Stimulated activated CD4-positive, alpha-beta T cell treated with anti-CD3 and anti-CD28 coated beads, Interleukin-1b, Interleukin-23, amount 100 ng/mL, for 48 hours (primary cell): ENCODE measurements at places on chromosomes 6 and 20.

DNA sequence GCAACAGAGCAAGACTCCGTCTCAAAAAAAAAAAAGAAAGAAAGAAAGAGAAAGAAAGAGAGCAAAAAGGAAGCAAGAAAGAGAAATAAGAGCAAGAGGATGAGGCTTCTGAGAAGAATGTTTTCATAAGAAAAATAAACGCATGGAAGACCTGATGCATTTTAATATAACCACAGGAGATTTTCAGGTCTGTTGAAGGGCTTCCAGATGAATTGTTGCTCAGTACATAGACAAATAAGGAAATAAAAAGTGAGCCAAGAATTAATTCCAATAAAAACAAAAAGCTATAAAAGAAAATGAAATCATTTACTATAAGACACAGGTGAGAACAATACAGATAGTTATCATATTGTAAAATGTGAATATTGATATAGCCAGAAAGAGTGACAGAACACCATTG, 43.5 kb downstream of the PERP start:
- DNase-seq, result no peak

DNA sequence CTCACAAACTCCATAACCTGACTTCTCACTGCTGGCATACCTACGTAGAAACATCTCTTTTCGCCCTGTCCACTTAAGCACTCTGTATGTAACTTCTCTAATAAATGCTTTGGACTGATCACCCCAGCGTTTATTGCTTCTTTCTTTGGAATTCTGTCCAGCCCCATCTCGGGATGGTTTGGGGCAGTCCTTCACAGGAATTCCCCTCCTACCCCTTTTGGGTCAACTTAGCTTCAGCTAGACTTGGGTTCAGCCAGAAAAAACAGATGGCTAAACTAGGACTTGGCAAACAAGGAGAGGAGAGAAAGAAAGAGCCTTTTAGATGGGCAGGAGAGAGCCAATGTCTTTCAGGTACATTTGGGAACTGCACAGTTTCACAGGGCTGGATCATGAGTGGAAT, 3.9 kb upstream of the LTV1 start:
- no peak for DNase-seq

DNA sequence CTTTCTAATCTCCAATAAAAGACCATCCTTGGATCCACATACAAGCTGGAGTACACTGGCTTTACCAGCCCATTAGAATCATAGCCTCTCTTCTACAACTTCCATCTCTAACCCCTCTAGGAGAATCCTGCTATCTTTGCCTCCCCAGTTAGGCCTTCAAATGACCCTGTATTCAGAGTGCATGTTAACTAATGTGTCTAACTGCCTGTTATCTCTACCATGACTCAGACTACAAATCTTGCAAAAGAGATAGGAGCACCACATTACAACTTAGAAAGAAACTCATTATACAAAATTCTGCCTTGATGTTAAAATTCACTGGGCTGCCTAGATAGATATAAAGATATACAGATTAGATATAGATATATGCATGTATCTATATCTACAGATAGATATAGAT, 28.2 kb downstream of the GPR63 start:
- no peak for DNase-seq

DNA sequence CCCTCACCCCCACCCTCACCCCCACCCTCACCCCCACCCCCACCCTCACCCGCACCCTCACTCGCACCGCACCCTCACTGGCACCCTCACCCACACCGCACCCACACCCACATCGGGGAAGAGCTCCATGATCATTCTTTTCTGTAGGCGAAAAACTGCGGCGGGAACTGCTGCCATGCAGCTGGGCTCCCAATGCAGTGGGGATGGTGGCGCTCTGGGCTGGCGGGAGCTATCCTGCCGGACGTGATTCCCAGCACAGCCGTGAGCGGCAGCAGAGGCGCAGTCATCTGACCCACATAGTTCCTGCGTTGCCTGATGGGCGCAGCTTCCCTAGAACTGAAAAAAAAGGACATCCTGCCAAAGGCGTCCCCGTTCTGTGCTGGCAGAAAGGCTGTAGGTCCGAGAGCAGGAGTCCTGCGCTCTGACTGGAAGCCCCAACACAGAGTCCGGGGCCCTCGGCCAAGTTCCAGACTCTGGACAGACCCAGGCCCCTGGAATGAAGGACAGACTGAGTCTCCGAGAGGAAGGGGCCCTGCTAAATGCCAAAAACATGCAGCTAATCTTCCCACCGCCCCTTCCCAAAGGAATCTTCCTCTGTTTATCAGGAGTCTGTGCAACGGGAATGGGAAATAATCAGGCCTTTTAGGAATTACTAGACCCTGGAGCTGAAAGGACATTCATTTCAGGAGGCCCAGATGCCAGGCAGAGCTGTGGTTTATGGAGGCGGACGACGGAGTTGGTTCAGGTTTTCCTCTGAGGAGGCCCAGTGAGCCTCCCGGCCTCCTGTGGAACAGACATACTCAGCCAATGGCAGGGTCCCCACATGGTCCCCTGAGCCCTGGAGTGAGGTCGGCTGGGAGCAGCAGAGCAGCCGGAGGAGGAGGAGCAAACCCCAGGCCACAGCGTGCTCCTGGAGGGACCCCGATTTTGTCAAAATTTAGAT, 14.1 kb upstream of the TCFL5 start:
- DNase-seq, result no peak

DNA sequence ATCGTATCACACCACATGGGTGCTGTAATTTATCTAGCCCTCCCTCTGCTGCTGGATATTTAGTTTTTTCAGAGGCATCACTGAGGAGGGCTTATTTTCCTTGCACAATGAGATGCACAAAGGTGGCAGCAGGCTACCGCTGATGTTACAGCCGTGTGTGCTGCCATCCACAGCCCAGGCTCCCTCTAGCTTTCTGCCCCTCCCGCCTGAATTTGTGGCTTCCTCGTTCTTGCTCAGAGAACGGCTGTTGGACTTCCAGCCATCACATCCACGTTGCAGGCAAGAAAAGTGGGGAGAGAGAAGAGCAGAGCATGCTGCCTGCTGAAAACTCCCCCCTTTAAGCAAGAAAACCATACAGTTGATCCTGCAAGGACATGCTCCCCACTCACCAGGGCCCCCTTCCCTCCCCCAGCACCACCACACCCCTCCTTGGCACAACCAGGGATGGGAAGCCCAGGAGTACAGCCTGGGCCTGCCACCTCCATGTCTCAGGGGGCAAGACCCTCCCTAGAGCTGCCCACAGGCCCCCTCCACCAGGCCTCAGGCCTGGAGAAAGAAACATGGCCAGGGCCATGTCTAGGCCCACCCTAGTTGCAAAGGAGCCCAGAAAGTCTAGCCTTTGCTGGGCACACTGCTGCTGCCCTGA, 102.6 kb downstream of the MRPL14 start:
- no peak for DNase-seq

DNA sequence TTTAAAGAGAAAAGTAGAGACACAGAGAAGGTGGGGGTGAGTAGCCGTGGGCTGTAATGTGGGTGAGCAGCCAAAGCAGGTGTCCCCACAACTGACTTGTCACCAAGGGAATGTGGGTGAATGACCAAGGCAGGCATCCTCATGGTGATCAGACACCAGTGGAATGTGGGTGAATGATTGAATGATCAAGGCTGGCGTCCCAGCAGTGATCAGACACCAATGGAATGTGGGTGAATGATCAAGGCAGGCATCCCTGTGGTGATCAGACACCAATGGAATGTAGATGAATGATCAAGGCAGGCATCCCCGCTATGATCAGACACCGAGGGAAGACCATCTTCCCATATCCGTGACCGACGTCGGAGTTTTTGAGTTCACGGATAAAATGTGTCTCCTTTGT, 49.8 kb upstream of the OR14J1 start:
- DNase-seq, result no peak

DNA sequence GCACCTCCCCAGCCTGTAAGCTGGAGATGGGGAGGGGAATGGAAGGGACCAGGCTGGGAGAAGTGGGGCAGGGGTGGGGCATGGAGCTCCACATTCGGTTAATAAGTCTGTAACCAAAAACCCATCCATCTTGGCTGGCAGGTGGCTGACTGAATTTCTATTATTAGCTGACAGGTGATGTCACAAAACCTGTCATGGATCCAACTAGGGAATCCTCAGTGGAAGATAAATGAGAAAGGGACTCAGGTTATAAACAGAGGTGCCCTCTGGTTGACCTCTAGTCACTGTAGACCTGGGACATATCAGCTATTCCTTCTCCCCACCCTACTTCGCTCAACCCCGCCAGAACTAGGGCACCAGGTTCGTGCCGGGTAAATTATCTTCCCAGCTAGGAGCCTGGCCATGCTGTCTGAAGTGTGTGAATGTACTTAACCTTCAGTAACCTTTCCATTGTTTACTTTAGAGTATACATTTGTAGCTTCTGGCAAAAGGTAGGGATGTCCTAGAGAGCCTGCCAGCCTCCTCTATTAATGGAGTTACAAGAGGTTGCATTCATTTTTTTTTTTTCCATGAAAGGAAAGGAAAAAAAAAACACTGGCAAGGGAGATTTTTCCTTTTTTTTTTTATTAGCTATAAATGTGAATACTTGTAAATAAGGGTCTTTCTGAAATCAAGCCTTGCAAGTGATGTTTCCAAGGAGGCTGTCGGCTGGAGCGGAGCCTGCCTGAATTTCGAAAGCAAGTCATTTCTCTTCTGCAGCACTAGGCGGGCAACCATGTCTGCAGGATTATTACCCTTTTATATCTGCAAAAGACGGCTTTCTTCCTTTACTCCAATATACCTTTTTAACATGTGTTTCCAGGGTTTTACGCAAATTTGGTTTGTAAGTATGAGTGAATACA, 135.9 kb downstream of the TMEM242 start:
- no peak for DNase-seq

- no peak for DNase-seq
Measured at GRCh38 chr6:52788478-52788877, 15.1 kb downstream of the GSTA1 start.

- no peak for DNase-seq
Measured at GRCh38 chr20:44093249-44093582, 93.8 kb downstream of the JPH2 start.

DNA sequence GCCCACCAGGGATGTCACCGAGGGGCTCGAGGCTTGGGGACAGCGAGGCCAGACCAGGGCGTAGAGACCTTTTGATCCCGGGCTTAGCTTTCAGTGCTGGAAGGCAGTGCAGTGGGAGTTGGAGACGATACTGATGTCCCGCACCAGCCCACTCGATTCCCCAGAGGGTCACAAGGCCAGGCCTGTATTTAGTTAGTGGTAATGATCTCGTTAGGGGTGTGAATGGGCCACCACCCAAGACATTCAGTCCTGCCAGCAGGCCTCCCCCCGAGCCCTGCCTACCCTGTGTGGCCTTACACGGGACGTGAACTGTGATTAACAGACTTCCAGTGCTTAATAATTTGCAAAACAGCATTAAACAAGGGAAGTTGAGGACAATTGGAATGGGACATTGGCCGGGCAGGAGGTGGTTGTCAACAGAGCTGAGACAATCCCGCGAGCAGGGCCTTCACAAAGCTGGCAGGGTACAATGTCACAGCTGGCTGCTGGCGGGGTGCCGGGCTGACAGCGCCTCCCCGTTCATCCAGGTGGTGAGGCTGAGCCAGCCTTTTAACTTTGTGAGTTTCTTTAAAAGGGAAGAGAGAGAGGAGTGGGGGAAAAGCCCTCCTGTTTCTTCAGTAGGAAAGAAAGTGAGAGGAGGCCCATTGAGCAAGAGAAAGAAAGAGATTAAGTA, 175.3 kb upstream of the RALGAPA2 start:
- no peak for DNase-seq

DNA sequence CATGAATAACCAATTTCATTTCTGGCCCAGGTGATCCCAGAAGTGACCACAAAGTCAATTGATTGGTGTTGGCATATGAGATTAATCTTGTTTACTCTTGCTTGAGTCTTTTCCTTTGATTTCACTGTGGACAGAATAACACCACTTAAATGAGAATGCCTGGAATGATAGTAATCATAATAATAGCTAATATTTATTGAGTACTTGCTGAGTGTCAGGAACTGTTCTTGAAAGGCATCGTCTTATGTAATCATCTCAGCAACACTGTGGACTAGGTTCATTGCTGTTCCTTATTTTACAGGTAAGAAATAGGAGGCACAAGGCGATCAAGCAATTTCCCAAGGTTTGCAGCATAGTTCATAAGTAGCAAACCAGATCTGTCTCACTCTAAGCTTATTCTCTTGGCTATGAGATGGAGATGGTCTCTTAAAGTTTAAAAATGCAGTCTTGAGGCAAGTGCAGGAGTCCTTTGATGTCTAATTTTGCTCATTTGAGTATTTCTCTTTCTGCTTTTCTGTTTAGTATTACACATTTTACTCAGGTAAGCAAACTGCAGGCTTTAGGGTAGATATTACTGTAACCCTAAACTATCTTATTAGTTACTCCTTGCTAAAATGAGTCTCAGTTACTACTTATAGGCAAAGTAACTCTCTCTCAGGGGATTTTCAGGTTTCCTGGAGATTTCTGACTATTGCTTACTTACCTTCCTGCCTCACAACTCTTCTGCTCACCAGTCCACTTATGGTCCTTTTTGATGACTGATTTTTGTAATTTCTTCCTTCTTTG, 6.3 kb downstream of the ADGRG6 start:
- DNase-seq, result no peak

- no peak for DNase-seq
Measured at GRCh38 chr20:64112691-64113443, 5.5 kb upstream of the NPBWR2 start.

GRCh38 chr20:63312690-63313348, 19.8 kb downstream of the COL20A1 start:
- no peak for DNase-seq

DNA sequence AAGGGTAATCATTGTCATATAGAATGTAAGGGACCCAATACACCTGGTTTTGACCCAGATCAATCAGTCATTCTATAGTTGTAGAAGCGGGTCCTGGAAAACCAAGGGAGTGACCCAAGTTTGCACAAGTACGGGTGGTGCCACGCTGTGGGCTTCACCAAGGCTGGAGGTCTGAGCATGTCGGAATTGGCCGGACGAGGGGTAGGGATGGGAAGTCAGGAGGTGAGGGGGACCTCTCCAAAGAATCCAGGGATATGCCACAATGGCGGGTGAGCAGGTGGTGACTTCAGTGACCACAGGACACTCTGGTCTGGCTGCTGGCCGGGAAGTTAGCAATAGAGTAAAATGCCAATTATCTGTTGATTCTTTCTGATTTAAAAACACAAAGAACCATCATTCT, 186.6 kb upstream of the FOXQ1 start:
- DNase-seq, result no peak

- DNase-seq, result no peak
Measured at GRCh38 chr6:145012039-145012662, 723.2 kb downstream of the EPM2A start.

DNA sequence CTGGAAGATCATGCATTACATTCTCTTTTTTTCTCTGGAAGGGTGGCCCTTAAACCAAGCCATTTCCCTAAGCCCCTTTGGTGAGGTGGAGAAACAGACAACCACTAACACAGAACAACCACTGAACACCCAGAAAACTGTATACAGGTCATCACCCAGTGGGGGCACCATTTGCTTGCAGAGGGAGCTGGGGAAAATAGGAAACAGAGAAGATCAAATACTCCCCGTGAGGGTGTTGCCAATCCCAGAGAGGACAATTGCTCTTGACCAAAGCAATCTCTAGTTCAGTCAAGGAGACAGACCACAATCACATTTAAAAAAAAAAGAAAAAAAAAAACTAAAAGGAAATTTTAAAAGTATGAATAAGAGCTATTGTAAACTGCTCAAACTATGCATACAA, 865 bp upstream of the DAAM2 start:
- no peak for DNase-seq
